Esophagus squamous epithelium (tissue), 5 donors: ENCODE measurements at places on chromosomes 2 and 18.

DNA sequence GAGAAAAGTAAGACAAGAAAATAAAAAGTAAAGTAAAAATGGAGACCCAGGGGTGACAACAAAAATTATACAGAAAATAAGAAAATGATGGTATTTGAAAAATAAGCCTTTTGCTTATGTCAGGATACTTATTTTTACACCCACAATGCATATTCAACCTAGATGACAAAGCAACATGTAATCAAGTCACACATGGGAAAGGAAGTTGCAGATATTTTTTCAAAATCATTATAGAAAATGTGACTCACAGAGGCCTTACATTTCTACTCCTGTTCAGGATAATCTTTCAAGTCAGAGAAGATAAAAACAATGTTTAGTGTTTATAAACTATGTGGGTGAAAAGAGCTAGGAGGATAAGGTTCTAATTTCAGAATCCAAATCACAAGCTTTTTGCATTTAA is 275.3 kb upstream of the UBE2E3 start:
- no peak for DNase-seq

DNA sequence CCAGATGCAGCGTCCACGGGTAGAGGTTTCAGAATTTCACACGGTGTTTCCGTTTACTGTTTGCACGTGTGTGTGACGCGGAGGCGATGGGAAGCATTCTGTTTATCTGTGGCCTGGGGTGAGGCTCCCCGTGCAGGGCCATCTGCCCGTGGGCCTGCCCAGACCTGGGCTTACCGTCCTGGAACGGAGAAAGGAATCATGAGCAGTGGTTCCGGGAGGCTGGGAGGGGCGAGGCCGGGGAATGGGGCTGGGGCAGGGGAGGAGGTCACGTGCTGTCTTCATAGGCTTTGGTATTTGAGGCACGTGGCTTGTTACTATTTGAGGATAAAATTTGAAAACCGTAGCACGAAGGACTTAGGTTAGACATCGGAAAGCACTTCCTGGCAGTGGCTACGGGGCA is 77.9 kb downstream of the RTP5 start:
- no peak for DNase-seq

- no peak for DNase-seq
Measured at GRCh38 chr2:207617011-207617671, 8.1 kb downstream of the METTL21A start.

GRCh38 chr2:41782306-41783158 is 265.3 kb upstream of the PKDCC start:
- no peak for DNase-seq

- no peak for DNase-seq
Measured at GRCh38 chr2:186256540-186256939, 229.5 kb upstream of the ZC3H15 start.

GRCh38 chr2:202639231-202639630 is 4.5 kb downstream of the FAM117B start:
- DNase-seq: no peak

- DNase-seq: no peak
Measured at GRCh38 chr2:67259556-67260342, 137.4 kb upstream of the ETAA1 start.

GRCh38 chr2:142716463-142717242 is 160.8 kb upstream of the KYNU start:
- DNase-seq: no peak

DNA sequence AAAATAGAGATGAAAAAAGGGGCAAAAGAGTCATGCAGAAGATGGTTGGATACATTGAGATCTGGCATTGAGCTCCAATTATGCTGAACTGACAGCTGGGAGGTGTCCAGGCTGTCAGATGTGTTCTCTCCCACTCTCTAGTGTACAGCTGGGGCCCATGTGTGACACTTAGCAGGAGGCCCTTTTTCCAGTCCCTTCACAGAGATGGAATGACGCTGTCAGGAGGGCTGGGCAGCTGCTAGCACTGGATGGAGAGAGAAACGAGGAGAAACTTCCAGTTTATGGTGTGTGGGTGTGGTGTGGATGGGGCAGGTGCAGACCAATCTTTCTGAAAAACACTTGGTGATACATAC is 437.7 kb upstream of the HS6ST1 start:
- no peak for DNase-seq

DNA sequence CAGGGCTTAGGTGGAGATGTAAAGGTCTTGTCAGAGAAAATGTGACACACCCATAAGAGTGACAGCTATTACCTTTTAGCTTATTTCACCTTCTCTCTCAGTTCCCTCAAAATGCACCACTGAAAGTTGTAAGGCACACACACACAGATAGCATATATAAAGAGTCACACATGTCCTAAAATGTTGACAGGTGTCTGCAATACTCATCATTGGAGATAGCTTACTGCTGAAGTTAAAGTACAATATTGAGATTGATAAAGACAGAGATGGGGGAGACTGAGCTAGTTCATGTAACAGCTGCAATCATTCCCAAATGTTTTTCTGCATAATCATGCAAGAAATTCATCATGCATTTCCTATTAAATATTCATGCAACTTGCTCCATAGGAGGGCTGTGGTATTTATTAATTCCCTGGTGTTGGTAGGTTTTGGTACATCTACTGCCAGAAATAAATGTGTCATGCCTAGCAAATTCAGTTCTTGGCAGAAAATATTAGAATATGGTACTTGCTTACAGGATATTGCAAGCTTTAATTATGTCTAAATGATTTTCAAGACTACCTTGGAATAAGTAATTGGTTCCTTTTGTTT is 118.8 kb upstream of the RBMS1 start:
- DNase-seq: no peak

DNA sequence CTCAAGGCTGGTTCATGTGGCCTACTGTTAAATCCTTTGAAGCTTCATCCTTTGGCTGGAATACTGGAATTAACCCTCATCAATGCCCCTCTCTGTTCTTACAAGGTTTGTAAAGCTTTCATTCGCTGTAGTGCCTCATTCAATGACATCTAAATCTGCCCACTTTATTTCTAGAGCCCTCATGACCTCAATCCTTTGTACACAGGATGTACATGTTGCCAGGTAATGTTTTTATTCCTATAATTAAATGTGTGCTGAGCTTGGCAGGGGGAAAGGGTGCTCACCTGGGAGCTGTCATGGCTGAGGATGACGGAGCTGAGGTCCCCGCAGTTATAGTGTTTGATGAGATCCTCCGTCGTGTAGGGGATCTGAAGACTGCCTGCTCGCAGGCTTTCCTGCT is 39.3 kb downstream of the TRABD2A start:
- DNase-seq: no peak

- DNase-seq: no peak
Measured at GRCh38 chr18:57446322-57446721, 11.1 kb downstream of the ONECUT2 start.

DNA sequence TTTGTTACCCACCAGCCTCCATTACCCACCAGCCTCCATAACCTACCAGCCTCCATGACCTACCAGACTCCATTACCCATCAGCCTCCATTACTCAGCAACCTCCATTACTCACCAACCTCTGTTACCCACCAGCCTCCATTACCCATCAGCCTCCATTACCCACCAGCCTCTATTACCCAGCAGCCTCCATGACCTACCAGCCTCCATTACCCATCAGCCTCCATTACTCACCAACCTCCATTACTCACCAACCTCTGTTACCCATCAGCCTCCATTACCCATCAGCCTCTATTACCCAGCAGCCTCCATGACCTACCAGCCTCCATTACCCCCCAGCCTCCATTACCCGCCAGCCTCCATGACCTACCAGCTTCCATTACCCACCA is 133.3 kb upstream of the HS6ST1 start:
- DNase-seq: no peak

GRCh38 chr2:11357428-11357972 is 13.1 kb upstream of the ROCK2 start:
- no peak for DNase-seq

DNA sequence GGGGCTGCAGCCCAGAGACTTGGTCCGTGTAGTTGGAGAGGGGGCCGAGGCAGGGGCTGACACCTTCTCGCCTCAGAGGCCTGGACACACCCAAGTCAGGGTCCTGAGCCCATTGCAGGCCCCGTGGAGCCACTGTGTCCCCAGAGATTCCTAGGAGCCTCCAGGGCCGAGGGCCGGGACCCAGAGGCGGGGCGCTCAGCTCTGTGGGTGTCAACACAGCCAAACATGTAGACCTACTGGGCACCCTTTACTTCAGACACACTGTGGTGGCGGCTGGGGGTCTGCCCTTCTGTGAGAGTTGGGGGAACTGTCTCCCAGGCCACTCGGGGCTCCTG is 459 bp upstream of the ESPNL start:
- DNase-seq: no peak

GRCh38 chr2:240121675-240122074 is 14.4 kb downstream of the COPS9 start:
- DNase-seq: no peak

- DNase-seq: no peak
Measured at GRCh38 chr2:181857483-181857882, 34.0 kb upstream of the ITPRID2 start.

GRCh38 chr18:31574359-31574758 is 17.3 kb upstream of the TTR start:
- DNase-seq: no peak

DNA sequence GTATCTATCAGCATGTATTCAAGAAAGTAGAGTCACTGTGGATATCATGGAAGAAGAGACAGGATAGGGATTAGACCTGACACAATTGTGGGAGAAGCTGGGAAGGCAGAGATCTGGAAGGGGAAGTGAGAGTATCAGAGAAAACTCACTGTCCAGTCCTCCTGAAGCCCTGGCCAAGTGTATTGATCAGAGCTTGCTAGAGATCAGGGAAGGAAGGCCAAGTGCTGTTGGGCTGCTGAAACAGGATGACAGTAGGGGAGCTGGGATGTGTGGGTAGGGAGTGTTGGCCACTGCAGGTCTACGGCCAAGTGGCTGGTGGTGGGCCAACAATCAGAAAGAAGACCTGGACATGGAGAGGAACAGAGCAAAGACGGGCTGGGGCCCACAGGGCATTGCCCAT is 26.3 kb upstream of the TTR start:
- no peak for DNase-seq

GRCh38 chr18:48290162-48290926 is 118.8 kb downstream of the ZBTB7C start:
- DNase-seq: no peak

GRCh38 chr2:61898810-61899209 is 6.7 kb upstream of the COMMD1 start:
- DNase-seq: no peak

DNA sequence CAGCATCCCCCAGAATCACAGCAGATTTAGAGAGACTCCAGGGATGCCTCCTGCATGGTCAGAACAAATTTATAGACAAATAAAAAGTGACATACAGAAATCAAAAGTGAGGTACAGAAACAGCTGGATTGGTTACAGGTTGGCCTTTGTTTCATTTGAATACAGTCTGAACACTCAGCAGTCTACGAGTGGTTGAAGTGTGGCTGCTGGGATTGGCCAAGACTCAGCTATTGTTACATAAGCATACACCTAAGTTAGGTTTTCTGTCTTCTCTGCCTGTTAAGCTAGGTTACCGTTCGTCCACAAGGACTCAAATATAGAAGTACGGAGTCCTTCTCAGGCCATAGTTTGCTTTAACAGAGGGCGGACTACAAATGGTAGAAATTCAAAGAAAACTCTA is 262.4 kb upstream of the SLC14A2 start:
- DNase-seq: no peak

DNA sequence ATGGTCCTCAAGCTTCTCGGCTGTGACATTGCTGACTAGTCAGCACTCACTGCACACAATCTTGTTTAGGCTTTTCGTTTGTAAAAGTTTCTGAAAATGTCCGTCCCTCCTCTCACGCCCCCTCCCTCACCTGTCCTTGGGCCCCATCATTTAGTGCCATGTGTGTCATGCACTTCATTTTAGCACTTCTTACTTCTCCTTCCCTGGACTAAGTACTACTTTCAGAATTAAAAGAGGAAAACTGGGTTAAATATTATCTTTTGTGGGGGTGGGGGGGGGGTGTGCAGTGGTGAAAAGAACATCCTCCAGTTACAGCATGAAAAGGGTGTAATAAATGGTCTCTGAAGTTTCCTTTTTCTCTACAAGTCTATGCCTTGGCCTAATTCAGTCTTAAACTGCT is 182.0 kb upstream of the SP5 start:
- no peak for DNase-seq

DNA sequence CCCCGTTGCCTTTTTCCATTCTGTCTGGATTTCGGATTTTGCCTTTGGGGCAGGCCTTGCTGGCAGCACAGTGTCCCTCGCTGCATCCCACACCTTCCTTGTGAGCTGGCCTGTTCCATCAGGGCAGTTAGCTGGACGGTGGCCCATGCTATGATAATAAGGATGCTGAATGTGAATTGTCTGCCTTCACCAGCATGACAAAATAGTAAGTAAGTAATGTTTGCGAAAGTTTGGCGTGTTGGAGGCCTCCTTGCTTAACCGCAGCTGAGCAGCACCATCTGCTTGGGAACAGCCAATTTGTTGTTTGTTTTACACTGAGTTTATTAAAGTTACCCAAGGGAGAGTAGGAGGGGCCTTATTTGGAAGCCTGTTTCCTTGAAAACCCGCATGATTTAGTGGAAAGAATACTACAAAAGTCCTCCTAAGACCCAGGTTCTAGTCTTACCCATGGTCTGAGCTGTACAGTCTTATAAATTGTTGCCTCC is 469.7 kb upstream of the FANCL start:
- no peak for DNase-seq

GRCh38 chr2:40435426-40436092 is 16.3 kb downstream of the SLC8A1 start:
- no peak for DNase-seq

DNA sequence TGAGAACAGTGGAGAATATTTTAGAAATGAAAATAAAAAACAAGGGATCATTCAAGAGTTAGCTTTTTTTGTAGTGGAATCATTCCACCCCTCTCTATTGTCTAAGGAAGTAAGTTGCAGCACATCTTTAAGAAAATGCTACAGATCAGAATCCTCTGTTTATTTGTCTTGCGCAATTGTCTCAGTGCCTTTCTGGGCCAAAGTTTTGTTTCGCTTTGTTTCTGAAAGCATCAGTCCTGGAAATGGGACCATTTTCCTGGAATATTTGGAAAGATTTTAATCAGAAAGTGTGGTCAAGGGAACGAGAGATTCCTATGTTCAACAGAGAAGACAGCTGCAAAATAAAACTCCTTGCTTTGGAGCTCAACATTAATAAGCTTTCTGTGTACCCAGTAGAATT is 74.0 kb downstream of the NRXN1 start:
- no peak for DNase-seq

DNA sequence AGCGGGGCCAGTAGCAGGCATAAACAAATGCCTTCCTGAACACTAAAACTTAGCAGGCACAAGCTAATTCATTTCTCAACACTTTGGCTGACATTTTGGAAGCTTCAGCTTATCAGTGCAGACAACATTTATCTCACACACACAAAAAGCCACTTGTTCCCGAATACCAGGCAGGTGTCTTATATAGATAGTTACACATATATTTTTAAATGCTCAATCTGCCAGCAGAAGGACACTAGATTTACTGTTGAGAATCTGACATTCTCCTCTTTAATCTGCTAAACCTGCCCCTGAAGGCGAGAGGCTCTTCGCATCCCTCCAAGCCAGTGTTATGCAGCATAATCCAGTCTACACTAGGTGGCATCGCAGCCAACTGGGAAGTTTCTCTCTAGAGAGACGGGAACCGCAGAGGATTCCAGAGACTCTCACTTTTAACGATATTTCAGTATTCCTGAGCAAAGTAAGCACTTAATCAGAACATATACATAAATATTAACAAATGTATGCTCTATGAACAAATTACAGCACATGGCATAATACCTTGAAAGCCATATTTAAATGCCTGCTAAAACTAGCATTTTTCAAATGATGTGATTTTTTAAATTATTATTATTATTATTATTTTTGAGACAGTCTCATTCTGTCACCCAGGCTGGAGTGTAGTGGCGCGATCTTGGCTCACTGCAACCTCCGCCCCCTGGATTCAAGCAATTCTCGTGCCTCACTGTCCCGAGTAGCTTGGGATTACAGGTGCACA is 90.2 kb upstream of the SCG2 start:
- no peak for DNase-seq
